WTC11 (cell line): ENCODE measurements at places on chromosomes 3 and 15.

- DNase-seq = no peak
These were observed 294.8 kb upstream of the NR2E3 start for GRCh38 chr15:71515375-71516186.

DNA sequence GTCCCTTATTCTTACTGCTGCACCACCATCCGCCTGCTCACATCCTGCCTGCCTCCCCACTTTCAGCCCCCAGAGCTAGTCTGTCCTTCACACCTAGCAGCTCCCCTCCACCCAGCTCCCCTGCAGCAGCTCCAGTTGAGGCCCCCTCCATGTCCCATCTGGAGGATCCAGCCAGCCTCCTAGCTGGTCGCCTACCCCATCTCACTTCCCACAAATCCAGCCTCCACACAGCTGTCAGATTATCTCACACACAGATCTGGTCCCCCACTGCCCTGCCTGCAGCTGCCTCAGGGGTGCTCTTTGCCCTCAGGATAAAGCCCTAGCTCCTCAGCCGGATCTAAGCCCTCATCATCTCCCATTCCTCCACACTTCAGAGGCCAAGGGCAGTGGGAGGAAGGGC, 8.8 kb upstream of the SEMA7A start:
- DNase-seq = no peak

DNA sequence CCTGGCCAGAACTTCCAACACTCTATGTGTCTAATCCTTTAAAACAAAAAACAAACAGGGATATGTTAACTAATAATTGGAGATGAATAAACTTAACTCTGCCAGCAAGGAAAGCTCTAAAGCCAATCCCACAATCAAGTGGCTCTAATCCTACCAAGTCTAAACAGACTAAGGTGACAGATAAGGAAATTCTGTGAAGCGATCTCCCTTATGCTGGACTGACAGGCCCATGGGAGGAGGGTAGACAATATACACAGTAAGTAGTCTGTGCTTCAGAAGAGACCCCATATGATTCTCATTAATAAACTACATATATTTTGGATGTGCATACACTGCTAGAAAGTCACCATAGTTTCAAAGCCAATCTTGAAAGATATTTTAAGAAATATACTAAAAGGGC, 10.1 kb downstream of the VPS13C start:
- DNase-seq = no peak

GRCh38 chr3:196793246-196793645, 53.6 kb downstream of the PAK2 start:
- no peak for DNase-seq

- no peak for DNase-seq
These were observed 402 bp downstream of the WWTR1 start for GRCh38 chr3:149657321-149657925.
